ENCODE measurements at places on chromosomes 6 and 20. TPM values are rescaled to one million over a fixed set of nuclear protein-coding genes. Genes with fewer than 3 reads are reported as not detected.

The ANKRD66 gene
- not detected for total RNA-seq

DNA sequence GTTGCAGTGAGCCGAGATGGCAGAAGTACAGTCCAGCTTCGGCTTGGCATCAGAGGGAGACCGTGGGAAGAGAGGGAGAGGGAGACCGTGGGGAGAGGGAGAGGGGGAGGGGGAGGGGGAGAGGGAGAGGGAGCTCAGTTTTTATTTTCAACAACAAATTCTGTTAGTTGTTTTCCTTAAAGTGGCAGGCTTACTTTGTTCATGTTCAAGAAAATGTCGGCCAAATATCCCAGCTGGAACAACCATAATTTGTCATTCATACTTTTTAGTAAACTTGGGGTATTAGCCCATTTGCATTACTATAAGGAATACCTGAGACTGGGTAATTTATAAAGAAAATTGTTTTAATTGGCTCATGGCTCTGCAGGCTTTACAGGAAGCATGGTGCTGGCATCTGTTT lies 2.5 kb upstream of the TULP4 start:
- no peak for DNase-seq

DNA sequence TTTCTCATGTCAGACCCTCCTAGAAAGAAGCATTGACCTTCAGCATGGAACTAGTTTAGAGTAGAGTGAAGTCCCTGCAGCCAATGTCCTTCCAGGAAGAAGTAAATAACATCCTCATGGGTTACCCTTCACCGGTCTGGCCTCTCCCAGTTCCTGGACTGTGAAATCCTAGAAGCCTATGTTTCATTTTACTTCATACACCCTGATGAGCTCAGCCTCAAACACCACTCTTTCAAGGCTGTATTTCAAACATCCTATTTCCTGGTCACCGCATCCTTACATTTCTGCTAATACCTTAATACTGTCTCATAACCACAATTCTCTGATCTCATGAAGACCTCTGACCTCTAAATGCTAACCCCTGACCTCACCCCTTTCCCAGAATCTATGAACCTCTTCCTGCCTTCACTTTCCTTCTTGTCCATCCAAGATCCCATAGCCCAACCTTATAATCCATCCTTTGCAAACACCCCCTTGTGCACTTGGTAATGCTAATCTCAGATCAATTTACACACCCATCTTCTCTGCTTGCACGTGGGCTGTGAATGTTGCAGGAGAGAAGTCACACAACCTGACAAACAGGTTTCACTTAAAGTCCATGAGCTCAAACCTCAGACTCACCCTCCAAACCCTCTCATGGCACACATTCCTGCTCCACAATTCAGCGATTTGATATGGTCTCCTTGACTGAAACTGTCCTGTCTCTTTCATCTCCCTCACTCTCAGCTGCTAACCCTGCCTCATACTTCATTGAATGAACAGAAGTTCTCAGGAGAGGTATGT lies 30.2 kb downstream of the SLC2A10 start:
- no peak for DNase-seq

The SAMD3 gene
- total RNA-seq: 11.5 TPM

GRCh38 chr20:362271-363254 lies 15.7 kb downstream of the NRSN2 start:
- no peak for DNase-seq

The ENPP5 gene
- total RNA-seq: 6.5 TPM

DNA sequence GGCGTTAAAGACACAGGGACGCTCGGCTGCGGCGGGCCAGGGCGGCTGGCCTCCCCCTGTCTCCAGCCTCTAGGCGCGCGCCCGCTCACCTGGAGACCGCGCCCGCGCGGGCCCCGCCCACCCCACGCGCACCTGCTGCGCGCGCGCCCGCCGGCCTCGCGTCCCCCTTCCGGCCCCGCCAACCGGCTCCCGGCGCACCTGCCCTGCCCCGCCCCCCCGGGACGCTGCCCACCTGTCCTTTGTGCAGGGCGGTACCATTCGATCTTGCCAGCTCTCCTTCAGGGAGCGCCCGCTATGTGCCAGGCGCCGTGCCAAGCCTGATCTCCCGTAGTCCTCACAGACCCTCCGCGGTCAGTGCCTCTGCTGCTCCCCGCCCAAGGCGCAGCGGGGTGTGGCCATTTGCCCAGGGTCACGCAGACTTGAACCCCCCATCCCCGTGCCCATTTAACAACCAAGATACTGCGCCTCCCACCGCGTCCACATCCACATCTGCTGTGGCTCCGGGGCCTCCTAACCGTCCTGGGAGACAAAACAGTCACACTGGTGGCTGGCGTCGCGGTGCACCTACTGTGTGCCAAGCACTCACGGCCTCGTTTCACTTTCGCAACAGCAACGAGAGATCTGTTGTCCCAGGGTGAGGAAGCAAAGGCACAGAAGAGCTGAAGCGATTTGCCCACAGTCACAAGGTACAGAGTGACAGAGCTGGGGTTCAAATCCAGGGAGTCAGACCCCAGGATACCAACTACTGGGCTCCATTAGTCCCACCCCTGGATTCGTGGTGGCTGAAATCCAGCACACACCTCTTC lies 48.1 kb downstream of the NOL4L start:
- DNase-seq: peak; percentile 94

- peak; percentile 86 for DNase-seq
Observed at GRCh38 chr20:36585410-36586125, 12.2 kb downstream of the TGIF2 start.

DNA sequence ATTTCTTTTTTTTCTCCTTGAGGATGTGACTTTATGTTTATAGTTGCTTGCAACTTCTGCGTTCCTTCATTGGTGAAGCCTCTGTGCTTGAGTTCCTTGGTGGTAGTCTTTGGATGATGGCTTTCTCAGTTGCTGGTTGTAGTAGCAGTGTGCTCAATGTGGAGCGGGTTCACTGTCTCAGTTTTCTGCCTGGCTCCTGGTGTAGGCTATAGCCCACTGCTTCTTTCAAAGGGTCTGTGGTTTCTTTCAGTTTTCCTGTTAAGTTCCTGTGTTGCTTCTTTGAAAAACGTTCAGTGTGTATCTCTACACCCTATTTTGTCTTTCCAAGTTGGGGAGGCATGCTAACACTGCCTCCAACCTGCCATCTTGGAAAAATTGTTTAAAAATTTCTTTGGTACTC lies 33.9 kb upstream of the ZBTB24 start:
- no peak for DNase-seq

The LCA5 gene
- 2.3 TPM for total RNA-seq

The HCK gene
- 0.76 TPM for total RNA-seq

GRCh38 chr6:159098636-159099106 lies 53.9 kb upstream of the TAGAP start:
- DNase-seq: no peak

- no peak for DNase-seq
Observed at GRCh38 chr20:34922654-34923381, 32.8 kb downstream of the GSS start.

The MYLK2 gene
- 0.21 TPM for total RNA-seq

The CFB gene
- total RNA-seq: not detected

The HSPA12B gene
- 0.97 TPM for total RNA-seq

The IMPG1 gene
- total RNA-seq: not detected

The KIF25 gene
- total RNA-seq: 0.15 TPM

GRCh38 chr6:150490586-150490985 lies 109.1 kb upstream of the PLEKHG1 start:
- DNase-seq: no peak

GRCh38 chr6:156557251-156557910 lies 219.8 kb upstream of the ARID1B start:
- DNase-seq: peak; percentile 72

The OR2H1 gene
- total RNA-seq: not detected

- no peak for DNase-seq
Observed at GRCh38 chr6:45812922-45813321, 202.7 kb downstream of the CLIC5 start.

- no peak for DNase-seq
Observed at GRCh38 chr6:104597541-104598050, 262.1 kb downstream of the HACE1 start.

The DLK2 gene
- 0.33 TPM for total RNA-seq

- DNase-seq: no peak
Observed at GRCh38 chr20:47453167-47453782, 48.4 kb upstream of the NCOA3 start.

DNA sequence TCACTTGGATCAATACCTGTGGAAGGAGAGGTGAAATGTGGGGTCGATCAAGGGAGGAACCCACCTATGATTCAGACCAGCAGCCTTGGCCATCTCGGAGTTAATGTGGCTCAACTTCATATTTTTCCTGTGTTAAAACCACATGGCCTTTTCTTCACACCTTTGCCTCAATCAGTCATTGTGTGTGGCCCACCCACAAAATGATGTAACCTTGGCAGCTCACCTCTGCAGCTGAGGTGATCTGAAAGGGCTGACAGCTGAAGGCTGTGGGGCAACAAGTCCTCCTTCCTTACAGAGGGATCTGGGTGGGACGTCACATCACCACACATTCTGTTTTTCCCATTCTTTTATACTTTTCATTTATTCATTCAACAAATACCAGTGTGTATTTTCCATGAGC lies 357.1 kb upstream of the HSF2 start:
- no peak for DNase-seq

The ATP9A gene
- 1.6 TPM for total RNA-seq

The EFCAB8 gene
- 0.44 TPM for total RNA-seq

DNA sequence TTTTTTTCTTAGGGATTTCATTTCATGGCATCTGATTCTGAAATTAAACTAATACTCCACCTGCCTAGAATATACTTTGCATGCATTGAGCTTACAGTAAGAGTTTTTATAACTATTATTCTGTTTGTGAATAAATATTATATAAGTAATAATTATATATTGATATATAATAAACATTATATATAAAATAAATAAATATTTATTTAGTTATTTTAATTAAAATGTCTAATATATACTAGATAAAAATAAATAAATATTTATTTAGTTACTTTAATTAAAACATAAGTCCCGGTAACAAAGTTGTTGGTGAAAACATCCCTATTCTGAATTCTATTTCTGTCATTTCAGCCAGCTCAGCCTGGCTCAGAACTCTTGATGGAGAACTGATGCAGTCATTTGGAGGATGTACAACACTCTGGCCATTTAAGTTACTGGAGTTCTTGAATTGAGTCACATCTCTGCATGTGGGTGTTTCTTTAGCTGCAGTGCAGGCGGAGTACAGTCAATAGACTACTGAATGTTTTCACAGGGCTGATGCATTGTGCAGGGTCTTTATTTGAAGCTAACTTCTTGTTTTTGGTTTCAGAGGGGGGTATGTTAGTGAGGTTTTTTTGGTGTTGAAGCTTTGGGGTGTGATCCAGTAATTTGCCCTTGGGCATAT lies 508.9 kb upstream of the ADGRB3 start:
- no peak for DNase-seq

- no peak for DNase-seq
Observed at GRCh38 chr6:107408714-107409113, 50.6 kb downstream of the PDSS2 start.

DNA sequence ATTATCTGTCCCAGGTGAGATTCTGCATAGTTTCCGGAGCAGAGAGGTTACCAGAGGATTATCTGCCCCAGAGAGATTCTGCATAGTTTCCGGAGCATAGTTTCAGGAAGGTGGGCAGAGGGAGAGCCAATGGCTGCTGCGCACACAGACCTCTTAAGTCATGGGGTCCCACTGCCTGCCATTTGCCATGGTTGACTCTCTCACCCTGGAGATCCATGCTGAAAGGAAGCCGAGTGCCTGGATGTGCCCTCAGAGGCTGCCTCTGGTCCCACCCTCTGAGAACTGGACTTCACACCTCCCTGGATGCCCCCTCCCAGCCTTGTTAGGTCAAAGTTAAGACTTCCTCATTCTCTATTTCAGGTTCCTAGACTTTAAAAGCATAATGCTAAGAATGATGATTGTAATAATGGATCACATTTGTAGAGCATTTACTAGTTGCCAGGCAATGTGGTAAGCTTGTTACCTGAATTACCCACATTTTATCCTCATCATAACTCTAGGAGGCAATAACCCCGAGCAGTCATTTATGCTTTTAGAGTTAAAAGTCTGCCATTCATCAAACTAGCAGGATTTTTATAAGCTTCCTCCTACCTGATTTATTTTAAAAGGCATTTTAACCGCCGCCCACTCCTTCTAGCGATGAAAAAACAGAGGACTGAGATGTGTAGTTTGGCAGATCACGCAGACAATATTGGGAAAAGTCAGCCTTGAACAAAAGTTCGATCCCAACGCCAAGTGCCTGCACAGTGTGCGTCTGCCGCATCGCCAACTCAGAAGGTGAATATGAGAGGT lies 11.9 kb downstream of the SERPINB9 start:
- DNase-seq: no peak

DNA sequence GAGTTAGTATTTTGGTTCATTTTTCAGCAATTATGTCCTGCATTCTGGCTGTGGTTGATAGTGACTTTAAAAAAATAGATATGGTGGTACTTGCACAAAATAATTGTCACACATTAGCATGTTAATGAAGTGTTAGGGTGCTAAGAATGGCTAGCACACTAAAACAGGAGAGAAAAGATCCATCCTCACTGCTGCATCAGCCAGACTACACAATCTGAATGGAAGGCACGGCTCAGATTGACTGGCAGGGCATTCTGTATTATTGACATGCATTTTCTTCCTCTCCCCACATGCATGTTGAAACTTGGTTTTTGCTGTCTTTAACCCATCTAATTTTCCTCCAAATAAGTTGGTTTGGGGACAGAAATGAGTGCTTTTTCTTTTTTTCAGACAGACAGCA lies 306.3 kb downstream of the PRL start:
- no peak for DNase-seq

- peak; percentile 62 for DNase-seq
Observed at GRCh38 chr6:42095776-42096541, 45.6 kb downstream of the TAF8 start.

DNA sequence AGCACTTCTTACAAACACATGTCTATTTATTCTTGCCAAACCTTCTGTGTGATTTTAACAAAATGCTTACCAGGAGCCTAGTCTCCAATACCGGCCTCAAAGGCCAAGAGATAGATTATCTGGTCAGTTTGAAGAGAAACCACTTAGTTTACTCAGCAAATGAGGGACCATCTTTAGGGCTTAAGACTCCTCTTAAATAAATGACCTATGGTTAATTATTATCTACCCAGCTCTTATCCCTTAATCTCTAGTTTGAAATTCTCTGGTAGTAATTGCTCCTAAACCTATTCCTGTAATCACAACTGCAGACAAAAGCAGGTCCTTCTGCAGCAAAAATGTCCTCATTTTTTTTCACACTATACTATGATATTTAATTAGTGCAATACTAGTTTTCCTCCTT lies 301.8 kb downstream of the KIF16B start:
- DNase-seq: no peak

- DNase-seq: peak; percentile 57
Observed at GRCh38 chr6:474453-475185, 83.1 kb downstream of the IRF4 start.

DNA sequence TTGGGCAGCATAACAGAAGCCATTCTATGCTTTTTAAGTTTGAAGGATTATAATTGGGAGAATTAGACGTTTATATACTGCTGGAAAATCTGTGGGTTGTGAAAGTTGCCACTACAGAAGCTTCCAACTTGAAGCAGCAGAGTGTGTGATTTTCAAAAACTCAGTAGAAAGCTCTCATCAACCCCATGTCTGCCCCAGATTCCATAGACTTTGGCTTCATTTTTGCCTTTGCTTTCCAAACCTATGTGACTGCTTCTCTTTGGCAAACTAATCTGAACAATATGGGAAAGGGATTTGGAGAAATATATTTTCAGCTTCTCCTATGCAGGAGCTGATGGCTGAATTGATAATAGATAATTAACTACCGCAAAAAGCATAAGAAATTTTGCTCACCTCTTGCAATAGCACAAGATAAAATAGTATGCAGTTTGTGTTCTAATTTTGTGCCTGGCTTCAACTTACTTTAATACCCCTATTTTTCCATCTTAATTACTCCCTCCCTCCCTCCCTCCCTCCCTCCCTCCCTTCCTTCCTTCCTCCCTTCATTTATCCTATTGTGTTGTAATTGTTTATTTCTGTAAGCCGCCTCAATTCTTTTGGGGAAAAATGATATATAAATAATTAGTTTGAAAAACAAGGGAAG lies 214.1 kb upstream of the HS3ST5 start:
- no peak for DNase-seq

Data from H7 (cell line).